ENCODE measurements at places on chromosomes 16 and 17.

- DNase-seq, result no peak
Observed at GRCh38 chr17:2146132-2146871, 91.4 kb downstream of the HIC1 start.

DNA sequence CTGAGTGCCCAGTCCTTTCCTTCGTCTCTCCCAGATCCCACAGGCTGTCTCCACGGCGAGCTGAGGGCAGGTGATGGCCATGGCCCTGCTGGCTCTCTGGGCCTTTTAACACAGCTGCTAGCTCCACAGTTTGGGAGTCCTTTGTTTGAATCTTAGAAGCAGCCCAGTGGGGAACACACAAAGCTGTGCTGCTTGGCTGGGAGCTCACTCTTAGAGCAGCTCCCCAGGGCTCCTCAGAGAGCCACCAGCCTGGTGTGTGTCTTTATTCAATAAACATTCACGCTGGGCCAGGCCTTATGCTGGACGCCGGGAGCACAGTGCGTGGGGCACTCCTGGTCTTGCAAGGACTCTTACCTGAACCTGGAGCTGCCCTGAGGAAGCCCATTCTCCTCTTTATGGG, 29.7 kb downstream of the WNT3 start:
- no peak for DNase-seq

DNA sequence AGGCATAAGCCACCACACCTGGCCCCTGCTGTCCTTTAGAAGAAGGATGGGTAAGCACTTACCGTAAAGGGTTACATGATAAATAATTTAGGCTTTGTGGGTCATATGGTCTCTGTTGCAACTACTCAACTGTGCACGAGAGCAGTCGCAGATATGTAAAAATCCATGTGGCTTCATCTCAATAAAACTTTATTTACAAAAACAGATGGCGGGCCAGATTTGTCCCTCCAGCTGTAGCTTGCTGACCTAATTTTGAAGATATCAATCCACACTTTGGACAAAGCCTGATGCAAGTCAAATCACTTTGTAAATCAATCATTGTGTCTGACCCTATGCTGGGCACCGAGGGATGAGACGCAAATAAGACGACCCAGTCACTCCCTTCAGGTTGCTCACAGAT, 12.1 kb downstream of the TEKT5 start:
- no peak for DNase-seq

GRCh38 chr17:51155416-51155815, 2.1 kb downstream of the NME1 start:
- no peak for DNase-seq

DNA sequence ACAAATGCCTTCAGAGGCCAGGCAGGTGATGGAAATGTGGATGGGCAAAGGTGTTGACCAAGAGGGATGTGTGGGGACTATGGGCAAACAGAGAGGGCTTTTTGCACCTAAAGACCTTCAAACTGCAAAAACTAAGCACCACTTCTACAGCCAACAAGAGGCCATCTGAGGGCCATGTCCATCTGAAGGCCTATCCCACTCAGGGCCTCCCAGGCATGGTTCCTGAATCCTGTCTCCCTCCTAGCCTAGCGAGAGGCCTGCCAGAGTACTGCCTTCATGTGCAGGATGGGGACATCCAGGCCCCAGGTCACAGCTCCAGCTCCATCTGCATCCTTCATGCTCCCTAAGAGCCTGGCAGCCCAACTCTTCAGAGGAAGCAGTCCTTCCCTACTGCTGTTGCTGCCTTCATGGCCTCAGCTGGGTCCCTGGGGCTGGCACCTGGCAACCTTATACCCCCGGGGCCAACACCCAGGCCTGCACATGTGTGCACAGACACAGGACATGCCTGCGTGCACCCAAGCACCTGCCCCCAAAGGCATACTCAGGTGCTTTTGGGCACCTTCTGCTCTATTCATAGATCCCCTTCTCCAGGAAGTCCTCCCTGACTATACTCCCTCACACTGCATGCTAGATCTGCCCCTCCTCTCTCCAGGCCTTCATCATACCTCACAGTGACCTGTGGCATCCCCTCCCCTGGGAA, 95.2 kb downstream of the C16orf78 start:
- peak; percentile 12 for DNase-seq

DNA sequence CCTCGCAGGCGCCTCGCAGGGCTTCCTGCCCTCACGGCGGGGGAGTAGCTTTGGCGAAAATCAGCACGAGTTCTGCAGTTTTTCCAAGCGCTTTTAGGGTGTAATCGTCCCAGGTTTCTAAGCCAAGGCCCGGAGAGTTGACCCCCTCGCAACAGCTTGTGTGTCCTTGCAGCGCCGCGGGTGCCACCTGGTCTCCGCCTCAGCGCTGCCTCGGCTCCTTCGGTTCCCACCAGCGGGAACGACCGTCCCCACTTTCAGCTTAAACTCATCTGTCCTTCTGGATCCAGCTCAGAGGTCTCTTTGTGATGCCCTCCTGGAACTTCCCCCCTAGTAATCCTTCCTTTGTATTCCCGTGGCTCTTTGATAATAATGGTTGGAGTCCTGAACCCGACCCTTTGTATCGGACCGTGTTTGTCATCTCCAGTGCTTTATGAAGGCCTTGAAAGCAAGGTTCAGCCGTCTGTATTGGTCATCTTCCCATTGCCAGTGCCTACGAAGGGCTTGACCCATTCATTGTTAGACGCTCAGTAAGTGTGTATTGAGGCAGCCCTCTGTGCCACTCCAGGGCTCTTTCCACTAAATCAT, 858 bp upstream of the SMARCE1 start:
- no peak for DNase-seq

DNA sequence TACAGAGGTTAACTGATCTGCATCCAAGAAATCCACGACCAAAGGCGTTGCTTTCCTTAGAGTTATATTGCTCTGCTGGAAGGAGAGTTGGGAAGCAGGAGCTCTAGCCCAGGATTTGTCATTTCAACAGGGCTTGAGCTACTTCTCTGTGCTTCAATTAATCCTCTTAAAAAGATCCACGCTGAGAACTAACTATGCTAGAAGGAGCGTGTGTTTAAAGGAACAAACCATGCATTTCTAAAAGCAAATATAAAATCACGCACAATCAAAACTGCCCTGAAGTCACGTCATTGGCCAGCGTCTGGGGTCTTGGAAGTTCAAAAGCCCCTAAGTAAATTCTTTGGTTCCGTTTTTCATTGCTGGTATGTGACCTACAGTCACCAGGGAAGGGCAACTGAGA, 1.1 kb downstream of the ARL6IP1 start:
- DNase-seq, result peak; percentile 43
